ENCODE measurements at places on chromosomes 3 and 15.

DNA sequence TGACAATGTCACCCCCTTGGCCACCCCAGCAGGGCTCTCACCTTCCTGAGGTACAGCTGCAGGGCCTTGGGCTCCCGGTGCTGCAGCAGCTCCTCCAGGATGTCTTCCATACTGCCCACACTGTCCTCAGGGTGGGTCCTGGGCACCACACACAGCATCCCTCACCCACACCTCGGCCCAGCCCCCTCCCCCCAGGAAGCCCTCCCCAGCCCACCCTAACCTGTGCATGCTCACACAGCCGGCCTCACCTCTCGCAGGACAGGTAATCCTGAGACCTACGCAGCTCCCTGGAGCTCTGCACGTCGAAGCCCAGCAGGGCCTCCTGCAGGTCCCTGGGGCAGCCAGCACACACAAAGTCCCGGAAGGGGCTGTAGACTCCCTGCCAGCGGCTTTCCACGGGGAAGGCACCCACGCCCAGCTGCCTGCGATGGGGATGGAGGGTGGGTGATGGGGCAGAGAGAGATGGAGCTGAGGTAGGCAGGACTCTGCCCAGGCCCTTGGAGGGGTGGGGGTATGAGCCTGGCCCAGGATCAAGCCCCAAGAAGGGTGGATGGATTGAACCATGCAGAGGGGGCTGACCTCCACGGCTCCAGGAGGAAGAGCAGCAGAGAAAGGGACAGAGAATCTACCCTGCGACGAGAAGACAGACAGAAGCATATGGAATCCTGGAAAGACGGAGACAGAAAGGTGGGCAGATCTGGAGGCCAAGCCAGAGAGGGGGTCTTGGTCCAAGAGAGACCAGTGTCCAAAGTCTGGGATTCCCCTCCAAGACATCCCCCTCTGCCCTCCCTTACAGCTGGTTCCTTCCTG is 16.7 kb downstream of the ALS2CL start:
- no peak for DNase-seq

DNA sequence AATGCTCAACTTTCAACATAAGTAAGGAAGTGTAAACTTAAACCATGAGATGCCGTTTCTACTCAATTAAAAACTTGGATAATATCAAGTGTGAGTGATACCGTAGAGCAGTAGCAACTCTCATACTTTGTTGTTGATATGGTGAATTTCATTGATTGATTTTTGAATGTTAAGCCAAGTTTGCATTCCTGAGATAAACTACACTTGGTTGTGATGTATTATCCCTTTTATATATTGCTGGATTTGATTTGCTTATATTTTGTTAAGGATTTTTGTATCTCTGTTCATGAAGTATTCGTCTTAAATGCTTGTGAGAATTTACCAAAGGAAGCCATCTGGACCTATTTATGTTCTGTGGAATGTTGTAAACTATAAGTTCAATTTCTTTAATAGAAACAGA is 21.7 kb downstream of the SLMAP start:
- DNase-seq = no peak

DNA sequence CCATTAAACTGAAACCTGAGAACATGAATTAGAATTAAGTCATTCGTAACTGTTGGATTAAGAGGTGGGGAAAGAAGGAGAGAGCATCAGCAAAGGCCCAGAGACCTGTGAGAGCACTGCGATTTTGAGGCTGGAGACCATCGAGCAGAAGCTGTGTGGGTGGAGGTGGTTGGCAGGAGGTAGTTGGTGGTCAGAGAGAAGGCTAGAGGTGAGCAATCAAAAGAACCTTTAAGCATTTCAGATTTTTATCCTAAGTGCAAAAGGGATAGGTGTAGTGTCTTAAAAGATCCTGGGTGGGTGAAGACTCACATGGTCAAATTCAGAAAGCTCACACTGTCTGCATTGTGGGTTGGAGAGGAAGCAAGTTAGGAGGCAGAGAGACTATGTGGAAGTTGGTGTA is 65.1 kb upstream of the TEX264 start:
- DNase-seq = no peak

DNA sequence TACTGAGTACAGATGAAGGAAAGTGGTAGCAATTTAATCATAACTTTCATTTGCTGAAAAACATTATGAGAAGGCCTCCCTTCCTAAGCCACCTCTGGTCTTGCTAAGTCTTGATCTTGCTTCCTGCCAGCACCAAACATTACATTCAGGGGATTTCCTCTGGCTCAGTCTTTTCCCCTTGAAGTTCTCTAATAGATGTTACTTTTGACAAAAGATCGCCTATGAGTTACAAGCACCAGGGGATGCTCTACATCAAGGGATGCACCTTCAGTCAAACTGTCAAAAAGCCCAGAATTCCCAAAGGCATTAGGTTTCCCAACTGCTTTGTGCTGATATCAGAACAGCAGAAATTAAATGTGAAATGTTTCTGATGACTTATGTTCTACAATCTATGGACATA is 47.3 kb downstream of the AQP9 start:
- DNase-seq = no peak

DNA sequence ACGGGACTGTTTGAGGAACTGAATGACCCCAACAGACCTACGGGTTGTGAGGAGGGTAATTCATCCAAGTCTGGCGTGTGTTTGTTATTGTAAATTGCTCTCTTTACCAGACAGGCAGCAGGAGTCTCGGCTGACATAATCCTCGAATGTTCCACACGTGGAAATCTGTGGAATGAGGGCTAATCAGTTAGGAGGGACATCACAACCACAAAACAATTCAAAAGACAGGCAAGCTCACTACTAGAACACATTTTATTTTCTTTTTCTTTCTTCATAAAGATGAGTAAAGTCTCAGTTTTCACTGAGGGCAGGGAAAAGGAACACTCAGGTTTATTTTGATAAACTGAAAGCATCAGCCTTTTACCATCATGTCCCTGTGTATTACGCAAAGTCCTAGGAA is 53.8 kb downstream of the GRK7 start:
- DNase-seq = no peak

- no peak for DNase-seq
These were observed 302.1 kb upstream of the STT3B start for GRCh38 chr3:31230425-31231223.

DNA sequence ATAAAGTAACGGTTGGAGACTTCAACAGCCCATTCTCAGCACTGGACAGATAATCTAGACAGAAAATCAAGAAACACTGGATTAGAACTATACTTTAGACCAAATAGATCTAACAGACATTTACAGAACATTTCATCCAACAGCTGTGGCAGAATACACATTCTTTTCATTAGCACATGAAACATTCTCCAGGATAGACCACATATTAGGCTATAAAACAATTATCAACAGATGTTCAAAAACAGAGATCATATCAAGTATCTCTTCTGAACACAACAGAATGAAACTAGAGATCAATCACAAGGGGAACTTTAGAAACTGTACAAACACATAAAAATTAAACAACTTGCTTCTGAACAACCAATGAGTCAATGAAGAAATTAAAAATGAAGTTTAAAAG is 133.3 kb downstream of the ADAM10 start:
- no peak for DNase-seq

GRCh38 chr3:195129644-195130492 is 141.1 kb downstream of the XXYLT1 start:
- no peak for DNase-seq

DNA sequence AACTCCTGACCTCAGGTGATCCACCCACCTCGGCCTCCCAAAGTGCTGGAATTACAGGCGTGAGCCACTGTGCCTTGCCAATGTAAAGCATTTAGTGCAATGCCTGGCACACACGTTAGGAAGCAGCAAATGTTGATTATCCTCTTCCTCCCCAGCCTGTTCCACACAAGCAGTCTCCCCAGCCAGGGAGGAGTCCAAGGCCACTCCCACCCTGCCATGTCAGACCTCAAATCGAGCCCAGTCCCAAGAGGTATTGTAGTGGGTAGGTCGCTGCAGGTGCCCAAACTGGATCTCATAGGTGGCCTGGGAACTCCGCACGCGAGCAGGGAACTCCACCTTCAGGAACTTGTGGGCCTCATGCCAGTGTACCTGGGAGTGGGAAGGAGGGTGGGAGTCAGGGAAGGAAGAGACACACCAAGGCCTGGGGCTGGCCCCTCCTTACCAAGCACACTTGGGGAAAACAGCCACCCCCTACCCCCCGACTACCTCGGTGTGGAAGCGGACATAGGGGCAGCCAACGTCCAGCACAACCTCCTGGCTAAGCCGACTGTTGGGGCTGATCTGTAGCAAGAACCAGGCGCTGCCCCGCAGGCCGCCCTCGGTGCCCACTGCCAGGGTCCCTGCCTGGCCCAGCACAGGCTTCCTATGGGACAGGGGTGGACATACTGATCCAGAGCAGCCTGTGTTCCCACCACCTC is 10.3 kb downstream of the MAN2C1 start:
- DNase-seq = no peak

DNA sequence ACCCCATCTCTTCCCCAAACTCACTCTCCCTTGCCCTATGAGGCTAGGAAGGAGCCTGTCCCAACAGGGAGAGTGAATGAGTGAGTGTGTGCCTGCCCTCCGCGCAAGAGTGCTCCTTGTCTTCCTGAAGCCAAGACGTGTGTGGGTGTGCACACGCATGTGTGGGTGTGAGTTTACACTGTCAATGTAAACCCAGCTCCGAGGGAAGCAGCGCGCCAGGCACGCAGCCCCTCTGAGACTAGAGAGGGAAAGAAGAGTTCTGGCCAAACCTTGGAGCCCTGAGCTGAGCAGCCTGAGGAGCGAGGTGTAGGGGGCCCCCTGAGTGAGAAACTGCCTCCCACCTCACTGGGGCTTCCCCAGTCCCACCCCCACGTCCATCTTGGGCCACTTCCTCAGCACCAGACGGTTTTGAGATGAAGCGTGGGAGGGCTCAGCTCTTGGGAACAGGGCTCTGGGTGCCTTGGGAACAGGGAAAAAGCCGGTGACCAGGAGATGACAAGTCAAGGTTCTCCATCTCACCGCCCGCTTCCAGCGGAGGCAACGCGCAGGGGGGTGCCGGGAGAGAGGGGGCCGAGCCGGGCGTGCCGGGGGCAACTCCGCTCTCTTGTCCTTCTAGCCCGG is 5.1 kb downstream of the MECOM start:
- DNase-seq = no peak

- no peak for DNase-seq
These were observed 27.6 kb downstream of the LMCD1 start for GRCh38 chr3:8529181-8529637.

DNA sequence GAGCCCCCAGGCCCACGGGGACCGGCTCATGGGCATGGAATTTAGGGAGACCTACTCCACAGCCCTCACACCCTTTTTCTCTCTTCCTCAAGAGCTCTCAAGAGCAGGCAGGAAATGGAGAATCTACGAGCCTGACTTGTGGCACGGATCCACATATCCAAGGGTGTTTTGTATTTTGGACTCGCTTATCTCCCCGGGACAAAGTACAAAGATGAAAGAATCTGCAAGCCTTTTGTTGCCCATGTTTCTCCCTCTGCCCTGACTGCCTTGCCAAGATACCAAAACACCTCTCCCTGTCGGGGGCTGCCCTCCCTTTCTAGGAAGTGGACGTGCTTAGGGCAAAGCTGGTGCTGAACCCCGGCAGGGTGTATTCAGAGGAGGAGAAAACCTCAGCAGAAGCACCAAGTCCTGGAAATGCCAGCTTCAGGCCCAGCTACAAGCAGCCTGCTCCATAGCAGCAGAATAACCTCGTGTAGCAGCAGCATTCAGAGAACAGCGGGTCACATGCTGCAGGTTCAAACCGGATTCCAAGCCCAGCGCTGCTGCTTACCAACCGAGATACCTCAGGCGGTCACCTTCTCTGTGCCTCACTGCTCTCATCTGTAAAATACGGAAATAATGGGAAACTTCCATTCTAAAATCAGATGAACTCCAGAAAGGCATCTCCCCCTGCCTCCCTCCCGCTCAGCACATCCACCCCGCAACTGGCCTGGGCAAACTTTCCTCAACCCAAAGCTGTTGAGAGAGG is 35.2 kb downstream of the DNASE1L3 start:
- no peak for DNase-seq

GRCh38 chr15:60389261-60390077 is 8.3 kb downstream of the ANXA2 start:
- DNase-seq = no peak

- no peak for DNase-seq
These were observed 215.2 kb downstream of the ZNF621 start for GRCh38 chr3:40739971-40740370.

DNA sequence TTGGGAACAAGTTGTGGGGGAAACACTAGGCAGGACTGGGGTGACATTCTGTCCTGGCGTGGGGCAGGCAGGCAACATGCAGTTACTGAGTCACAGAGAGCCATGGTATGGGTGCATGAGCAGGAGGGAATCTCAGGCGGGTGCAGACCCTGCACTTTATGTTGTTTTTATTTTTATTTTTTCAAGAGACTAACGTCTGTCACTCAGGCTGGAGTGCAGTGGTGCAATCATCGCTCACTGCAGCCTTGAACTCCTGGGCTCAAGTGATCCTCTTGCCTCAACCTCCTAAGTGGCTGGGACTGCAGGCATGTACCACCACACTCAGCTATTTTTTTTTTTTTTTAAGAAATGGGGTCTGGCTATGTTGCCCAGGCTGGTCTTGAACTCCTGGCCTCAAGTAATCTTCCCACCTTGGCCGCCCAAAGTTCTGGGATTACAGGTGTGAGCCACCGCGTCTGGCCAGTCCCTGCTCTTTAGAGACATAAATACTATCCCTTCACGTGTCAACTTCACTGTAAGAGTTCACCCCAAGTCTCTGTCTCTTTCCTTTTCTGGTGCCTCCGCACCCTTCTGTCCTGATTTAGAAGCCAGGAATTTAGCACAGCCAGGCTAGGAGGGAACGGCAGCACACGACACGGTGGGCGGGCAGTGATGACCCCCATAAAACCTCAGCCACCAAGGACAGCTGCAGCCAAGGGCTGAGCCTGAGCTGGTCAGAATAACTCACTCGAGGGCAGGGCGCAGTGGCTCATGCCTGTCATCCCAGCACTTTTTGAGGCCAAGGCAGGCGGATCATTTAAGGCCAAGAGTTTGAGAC is 72.8 kb upstream of the IQSEC1 start:
- no peak for DNase-seq

DNA sequence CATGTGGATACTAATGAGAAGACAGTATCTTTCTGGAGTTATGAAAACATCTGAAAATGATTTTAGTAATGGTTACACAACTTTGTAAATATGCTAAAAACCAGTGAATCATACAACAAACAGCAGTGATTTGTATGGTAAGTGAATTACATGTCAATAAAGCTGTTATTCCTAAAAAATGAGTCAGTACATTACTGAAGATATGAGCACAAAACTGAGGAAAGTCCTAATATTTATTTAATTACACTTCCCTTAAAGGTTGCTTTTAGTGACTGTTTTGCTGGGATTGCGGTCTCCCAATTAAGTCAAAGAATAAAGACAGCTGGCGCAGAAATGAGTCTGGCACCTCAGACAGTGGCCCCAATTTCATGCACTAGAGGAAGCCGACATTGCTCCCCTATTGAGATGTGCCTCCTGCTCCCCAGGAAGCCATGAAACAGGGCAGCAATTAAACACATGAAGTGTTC is 50.9 kb upstream of the FSIP1 start:
- no peak for DNase-seq

- DNase-seq = no peak
These were observed 186.6 kb upstream of the NSMCE3 start for GRCh38 chr15:29456255-29456654.

- no peak for DNase-seq
These were observed 4.7 kb downstream of the LTF start for GRCh38 chr3:46460051-46460450.

Data from NCI-H1105 treated with DMSO at 0.1 percent for 48 hours (cell line).